SW480 (cell line): ENCODE measurements at places on chromosomes 16 and 17.

GRCh38 chr16:69471121-69471520 is 46.7 kb downstream of the CYB5B start:
- no peak for DNase-seq

DNA sequence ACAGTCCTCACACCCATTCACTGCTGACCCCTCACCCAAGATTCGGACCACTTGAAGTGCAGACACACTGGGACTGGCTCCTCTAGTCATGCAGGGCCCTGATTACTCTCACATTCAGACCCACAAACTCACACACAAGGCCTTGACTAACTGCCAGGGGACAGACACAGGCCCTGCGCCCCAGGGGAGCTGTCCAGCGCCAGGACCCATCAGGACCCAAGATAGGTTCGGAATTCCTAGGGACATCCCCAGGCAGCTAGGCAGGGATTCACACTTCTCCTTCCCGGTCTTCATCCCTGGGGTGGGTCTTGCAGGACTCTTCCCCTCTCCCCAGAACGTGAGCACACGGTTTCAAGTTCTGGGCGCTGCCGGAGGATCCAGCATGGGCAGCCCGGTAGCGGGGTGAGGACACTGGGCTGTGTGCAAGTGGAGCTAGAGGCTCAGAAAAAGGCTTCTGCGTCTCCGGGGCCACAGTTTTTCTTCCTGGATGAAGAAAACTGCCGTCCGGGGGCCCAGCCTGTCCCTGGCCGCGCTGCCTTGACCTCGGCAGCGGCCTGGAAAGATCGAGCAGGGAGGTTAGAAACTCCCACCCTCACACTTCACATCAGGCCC is 1.6 kb downstream of the SEZ6 start:
- no peak for DNase-seq

GRCh38 chr17:28372945-28373274 is 1.4 kb downstream of the SARM1 start:
- DNase-seq, result no peak

DNA sequence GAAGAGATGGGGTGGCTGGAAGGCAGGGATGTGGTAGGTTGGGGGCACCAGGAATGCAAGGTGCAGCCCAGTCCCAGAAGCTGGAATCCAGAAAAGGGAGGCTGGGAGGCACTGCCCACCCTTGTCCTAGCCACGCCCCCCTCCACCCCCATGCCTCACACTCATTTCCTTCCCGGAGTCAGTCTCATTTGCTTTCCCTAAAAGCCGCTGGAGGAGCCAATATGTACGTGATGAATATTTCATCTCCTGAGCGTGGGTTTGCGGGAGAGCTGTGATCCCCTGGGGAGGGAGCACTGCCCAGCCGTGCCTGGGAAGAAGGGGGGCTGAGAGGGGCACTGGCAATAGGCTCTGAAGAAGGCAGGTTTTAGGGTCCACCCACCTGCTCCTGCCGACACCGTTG is 124.5 kb upstream of the LHX1 start:
- no peak for DNase-seq

DNA sequence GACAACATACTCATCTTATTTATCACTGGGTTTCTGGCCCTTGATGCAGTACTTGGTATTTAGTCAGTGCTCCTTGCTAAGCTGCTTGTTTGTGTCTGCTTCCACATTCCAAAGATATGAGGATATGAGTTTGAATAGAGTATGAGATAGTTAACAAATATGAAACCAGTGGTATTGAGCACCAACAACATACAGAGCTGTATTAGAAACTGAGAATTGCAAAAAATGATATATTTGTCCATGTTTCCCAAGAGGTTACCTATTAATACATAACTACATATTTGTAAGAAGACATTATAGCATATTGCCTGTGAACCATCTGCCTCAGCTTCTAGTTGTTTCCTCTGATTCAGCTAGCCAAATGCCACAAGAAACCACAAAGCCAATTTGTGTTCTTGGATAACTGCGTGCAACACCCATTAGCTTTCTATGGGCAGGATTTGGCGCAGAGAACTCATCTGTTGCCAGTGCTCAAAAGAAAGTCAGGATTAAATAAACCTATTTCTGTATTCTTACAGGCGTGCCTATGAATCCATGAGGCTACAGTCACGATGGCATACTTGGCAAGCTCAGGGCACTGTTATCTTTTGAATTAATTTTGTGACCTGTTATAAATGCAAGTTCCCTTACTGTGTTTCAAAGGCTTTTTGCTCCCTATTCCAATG is 194.4 kb downstream of the MAP2K6 start:
- DNase-seq, result no peak
